ENCODE measurements at places on chromosomes 13 and 19.

- no peak for DNase-seq
Observed at GRCh38 chr13:86585835-86586234, 786.6 kb upstream of the SLITRK6 start.

DNA sequence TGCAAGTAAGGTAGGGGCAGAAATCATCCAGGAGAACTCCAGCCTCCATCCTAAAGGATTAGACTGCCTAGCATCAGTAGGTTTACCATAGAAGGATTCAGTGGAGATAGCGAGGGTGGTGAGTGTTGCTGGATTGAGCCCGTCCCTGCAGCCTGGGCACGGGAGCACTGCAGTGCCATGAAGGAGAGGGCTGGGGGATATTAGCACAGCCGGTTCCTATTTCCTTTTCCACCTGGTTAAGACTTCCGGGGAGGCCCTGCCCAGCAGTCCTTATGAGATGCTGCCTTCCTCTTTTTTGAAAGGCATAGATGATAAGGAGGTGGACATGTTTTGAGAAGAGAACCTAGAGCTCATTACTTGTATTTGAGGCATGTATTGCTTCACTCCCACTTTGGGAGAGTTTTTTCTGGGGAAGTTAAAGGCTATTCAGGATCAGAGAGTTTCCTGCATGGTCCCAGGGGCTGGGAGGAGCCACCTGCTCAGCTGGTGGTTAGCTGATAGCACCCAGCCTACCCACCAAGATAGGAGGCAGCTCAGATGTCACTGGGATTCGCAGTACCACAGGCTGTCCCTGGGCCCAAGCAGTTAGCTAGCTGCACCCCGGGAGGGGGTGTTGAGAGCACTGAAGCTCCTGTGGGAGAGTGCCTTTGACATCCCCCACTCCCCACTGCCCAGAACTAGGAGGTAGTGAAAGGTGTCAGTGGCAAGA, 17.2 kb downstream of the ACTN4 start:
- no peak for DNase-seq

GRCh38 chr19:56253737-56254136, 18.8 kb upstream of the EDDM13 start:
- DNase-seq = no peak

DNA sequence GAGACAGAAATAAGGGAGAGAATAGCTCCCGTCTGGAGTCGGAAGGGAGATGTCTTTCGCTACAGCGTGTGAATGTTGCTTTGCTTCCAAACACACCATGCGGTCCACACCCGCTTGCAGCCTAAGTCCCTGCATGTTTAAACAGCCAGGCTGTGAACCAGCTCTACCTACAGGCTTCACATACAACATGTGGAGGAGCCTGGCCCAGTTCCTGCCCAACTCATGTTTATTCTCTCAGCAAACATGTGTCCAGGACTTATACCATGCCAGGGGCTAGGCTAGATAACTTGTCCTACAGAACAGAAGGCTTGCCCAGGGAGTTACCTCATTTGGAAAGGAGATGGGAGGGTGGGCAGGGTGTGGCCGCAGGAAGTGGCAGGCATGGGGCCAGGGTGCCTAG, 181.5 kb downstream of the FOXO1 start:
- no peak for DNase-seq

GRCh38 chr13:50995854-50996253, 86.3 kb downstream of the RNASEH2B start:
- DNase-seq = no peak

GRCh38 chr19:56158170-56158757, 17.2 kb downstream of the ZNF444 start:
- DNase-seq = no peak

DNA sequence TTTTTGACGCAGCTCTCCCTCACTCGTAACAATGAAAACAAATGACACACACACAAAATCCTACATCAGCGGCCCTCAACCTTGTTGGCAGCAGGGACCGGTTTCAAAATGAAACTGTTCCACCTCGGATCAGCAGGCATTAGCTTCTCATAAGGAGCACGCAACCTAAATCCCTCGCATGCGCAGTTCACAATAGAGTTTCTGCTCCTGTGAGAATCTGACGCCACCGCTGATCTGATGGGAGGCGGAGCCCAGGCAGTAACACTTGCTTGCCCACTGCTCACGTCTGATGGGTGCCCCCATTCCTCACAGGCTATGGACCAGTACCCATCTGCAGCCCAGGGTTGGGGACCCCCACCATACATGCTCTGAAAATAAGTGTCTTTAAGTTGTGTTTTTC, 43.4 kb downstream of the DHRS12 start:
- no peak for DNase-seq

GRCh38 chr13:85383291-85383690, 415.9 kb downstream of the SLITRK6 start:
- DNase-seq = no peak

- peak; percentile 36 for DNase-seq
Observed at GRCh38 chr13:52599848-52600603, 42.2 kb upstream of the HNRNPA1L2 start.
